Stimulated activated CD4-positive, alpha-beta T cell treated with anti-CD3 and anti-CD28 coated beads, Interleukin-1b, Interleukin-23, amount 100 ng/mL, for 1 hour (primary cell): ENCODE measurements at places on chromosomes 7 and 10.

DNA sequence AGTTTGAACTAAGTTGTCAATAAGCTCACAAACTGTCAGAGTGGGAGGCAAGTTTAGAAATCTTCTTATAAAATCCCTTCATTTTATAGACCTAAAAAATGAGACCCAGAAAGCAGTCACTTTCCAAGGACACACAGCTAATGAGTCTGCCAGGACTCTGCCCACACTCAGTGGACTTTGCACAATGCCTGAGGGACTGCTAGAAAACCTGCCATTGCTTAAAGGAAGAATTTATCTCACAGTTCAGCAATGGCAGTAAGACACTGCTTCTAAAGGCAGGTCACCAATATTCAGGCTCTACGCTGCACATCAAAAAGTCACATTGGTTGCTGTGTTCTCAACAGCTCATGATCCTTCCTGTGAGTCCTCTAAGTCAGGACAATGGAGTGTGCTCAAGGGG, 698.1 kb downstream of the GRID1 start:
- DNase-seq: no peak

DNA sequence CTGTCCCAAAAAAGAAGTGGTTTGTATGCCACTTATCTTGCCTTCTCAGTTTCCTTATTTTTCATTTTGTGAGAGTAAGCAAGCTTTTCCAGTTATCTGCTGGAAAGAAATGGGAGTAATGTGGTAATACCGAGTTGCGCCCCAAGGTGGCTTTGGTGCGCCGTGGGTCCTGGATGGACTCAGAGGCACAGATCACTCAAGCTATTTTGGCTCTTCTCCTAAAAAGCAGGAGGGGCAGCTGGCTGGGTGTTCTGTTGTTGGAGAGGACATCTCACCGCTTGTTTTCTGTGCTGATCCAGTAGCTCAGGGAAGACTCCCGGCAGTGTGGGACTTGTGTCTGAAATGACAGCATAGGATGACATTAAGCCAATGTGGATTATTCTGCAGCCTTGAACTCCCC, 16.4 kb downstream of the PRKRIP1 start:
- DNase-seq: no peak

- no peak for DNase-seq
Measured at GRCh38 chr10:49134327-49134726, 506 bp upstream of the FAM170B start.

DNA sequence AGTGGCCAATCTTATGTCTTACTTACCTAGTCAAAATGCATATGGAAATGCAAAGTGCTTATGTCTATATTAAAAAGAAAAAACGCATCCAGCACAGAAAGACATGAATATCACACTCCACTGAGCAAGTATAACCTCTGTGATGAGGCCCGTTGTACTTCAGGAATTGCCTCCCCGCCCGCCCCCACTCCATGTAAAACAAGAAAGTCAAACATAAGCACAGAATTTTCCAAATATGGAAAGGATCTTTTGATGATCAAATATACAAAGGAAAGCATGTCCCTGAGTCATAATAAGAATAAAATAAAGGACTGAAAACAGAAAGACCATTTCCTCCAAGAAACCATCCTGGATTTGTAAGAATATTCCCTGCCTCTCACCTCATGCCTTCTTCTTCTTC, 229.1 kb downstream of the BAMBI start:
- no peak for DNase-seq

DNA sequence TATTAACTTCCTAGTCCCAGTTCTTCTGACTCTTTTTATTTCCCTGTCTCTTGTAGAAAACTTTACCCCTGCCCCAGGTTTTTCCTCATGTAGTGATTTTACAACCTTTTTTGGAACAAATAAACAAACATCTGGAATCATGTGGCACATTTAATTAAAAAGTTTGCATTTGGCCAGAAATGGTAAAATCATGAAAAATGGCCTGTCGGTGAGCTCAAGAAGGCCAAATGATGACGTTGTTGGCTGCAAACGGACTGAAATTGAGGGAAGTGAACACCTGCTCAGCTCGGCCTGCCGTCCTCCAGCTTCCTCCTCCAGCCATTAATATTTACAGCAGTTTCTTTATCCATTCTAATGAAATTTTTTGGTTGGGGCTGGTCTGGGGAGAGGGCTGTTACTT, 902.8 kb downstream of the LRMDA start:
- no peak for DNase-seq

DNA sequence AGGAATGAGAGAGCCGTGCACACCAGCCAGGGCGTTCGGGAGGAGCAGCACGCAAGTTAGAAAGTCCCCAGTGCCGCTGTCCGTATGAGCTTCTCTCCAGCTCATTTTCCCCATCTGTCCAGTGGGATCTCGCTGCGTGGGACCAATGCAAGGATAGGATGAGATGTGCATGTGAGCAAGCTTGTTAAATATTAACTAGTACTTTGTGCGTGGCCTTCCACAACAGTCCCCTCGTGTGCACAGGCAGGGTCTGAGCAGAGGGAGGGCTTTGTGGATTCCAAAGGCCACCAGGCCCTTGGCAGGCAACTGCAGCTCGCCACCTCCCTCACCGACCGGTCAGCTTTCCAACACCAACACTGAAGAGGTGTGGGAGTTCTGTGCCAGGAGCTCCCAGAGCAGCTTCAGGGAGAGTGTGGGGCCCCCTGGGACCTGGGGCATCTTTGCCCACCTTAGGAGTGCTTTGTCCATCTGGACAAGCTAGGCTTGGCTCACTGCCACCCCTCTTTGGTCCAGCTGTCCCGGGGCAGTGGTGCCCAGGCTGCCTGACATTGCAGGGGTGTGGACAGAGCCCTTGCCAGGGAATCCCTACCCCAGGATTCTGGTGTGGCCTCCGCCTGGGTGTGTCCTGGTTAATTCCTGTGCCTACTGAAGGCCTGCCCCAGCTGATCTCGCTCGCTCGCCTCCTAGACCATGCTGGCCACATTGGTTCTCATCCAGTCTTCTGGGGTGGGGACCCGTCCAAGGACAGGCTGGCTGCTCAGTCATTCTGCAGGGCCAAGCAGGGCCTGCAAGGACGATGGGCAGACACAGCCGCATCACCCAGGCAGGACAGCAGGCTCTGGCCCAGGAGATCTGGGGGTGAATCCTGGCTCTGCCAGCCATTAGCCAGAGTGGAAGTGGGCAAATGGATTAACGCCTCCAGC, 5.3 kb downstream of the FAM20C start:
- DNase-seq: no peak
